ENCODE measurements at places on chromosomes 6 and 20. TPM values are rescaled to one million over a fixed set of nuclear protein-coding genes. Genes with fewer than 3 reads are reported as not detected.
A peak's percentile ranks its signal among the peaks of the same experiment; 100 is the strongest.

GRCh38 chr6:114272582-114272981 lies 70.2 kb downstream of the HS3ST5 start:
- ATAC-seq: no peak

DNA sequence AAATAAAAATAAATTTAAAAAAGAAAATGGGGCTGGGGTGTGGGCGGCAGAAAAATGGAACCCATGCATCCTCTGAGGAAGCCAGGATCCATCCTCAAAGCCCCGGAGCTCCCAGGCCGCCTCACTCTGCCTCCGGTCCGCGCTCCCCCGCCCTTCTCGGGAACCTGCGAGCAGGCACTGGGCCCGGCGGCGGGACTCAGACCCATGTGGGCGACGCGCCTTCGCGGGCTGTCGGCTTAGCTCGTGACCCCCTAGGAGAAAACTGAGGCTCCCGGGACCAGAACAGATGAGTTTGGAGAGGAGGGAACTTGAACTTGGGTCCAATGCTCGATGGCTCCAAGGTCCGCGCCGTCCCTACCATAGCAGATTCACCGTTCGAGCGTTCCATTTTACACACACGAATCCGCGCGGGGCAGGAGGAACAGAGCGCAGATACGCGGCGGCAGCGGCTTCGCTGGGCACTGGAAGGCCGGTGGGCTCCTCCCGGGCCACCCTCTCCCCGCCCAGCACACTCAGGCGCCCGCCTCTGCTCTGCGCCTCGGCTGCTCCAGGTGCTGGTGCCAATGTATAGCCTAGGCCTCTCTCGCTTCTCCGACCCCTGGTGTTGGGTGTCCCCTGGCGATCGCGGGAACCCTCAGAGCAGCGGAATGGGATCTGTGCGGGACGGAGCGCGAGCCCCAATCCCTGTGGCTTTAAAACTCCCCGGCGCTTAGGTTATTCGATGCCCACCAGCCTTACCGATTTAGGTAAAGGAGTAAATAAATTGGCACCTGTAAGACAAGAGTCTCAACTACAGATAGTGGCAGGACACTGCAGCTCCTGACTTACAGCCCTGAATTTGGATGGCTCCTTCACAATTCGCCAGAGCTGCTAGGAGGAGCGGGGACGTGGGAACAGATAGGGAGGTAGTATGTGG lies 39.2 kb downstream of the DPPA5 start:
- ATAC-seq: no peak

- no peak for ATAC-seq
Measured at GRCh38 chr6:101422811-101423210, 29.3 kb downstream of the GRIK2 start.

DNA sequence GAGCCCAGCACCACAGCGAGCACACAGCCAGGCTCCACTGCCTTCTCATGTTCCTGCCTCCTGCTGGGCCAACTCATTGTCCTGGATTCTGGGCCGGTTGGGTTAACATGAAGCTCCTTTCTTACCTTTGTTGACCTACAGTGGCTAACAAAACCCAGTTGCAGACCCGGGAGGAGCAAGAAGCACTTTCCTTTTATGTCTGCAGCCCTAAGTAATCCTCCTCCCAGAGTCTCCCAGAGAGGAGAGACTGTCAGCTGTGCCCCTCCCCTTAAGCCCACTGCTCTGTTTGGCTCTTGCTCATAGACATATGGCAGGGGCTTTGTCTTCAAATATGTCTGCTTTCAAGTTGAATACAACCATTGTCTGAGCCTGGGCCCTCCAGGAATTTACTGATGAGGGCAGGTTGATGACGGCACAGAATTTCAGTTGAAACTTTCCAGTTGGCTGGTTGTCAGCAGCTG lies 55.2 kb downstream of the PSMB1 start:
- no peak for ATAC-seq

- no peak for ATAC-seq
Measured at GRCh38 chr20:37305839-37306238, 16.4 kb downstream of the MANBAL start.

DNA sequence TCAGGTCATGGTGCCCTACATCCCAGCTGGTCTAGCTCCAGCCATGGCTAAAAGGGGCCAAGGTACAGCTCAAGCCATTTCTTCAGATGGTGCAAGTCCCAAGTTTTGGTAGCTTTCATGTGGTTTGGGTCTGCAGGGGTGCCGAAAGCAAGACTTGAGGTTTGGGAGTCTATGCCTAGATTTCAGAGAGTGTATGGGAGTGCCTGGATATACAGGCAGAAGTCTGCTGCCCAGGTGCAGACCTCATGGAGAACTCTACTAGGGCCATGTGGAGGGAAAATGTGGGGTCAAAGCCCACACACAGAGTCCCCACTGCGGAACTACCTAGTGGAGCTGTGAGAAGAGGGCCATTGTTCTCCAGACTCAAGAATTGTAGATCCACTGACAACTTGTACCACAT lies 1000.9 kb upstream of the ADGRB3 start:
- ATAC-seq: no peak

GRCh38 chr6:14231501-14232280 lies 114.1 kb downstream of the CD83 start:
- ATAC-seq: no peak

GRCh38 chr6:118859517-118860064 lies 34.4 kb upstream of the ASF1A start:
- no peak for ATAC-seq

GRCh38 chr6:4698901-4699659 lies 77.1 kb upstream of the CDYL start:
- no peak for ATAC-seq

DNA sequence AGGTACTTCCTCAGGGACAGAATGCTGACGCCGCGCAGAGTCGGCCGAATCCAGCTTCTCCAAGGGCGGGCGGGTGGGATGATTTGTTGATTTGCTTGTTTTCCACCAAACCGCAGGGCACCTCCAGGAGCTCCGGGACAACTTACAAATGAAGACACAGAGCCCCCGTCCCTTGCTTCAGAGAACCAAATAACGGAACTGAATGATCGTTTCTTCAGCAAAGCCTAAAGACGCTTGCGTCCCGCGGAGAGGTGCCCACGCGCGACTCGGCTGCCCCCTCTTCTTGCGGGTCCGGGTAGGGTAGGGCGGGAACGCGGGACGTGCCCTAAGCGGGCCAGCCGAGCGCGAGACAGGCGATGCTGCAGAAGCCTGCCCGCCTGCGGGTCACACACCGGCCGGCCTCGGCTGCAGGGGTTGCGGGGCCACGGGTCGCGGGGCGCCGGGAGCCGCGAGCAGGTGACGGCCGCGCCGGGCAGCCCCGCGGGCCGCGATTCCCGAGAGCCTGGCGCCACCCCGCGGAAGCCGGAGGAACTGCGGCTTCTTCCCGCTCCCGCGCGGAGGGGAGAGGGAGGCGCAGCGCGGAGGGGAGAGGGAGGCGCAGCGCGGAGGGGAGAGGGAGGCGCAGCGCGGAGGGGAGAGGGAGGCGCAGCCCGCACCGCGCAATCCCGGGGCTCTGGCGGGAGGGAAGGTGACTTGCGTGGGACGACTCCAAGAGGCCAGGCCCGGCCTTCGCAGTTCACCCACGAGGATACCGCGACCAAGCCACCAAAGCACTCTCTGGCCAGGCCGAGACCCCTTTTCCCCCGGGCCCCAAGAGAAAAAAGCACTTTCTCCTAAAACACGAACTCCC lies 7.7 kb upstream of the FOXF2 start:
- peak; percentile 75 for ATAC-seq

DNA sequence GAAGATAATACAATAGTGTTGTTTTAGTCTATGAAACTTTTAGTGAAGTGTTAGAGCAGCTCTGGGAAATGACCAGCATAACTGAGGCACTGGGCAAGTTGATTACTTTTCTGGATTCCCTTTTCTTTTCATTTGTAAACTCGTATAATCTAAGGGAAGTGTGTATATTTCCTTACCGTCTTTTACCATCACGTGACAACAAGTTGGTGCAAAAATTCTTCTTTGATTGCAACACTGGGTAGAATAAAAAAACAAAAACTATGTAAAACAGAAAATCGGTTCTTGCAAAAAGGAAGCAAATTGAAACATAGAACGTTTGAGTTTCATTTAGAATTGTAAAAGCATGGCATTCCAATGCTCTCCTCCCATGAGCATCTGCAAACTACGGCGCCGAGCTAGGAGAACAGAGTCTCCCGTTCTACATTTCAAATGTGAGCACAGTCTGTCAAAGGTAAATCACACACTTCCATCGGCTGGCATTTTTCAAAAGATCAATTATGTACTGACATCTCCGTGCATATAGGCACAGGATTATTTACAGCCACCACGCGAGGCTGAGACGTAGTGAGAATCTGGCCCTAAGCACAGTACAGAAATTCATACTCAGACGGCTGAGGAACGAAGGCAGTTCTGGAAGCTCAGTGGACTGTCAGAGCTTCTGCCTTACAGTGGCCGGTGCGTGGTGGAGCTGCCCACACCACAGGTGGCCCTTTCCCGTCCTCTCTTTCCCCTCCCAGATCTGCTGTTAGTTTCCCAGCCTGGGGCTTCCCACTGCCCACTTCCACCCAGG lies 314.0 kb downstream of the BMP7 start:
- ATAC-seq: no peak

- no peak for ATAC-seq
Measured at GRCh38 chr6:126167726-126168125, 172.2 kb upstream of the CENPW start.

DNA sequence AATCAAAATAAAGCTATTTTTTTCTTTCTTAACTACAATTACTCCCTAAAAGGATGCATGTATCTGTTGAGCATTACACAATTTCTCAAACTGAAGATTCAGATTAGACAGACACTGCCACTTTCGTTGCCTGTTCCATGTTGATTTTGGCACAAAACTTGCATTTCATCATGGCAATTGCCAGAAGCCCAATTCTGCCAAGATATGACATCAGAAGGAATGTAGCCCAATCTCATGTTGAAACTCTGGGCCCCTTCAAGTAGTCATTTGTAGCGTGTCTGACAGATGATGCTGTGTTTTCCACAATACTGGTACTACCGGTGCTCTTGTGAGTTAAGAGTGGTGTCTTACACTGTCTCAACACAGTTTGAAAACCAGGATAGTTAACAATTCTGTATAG lies 705.4 kb downstream of the PTPRT start:
- ATAC-seq: no peak

GRCh38 chr6:37019065-37019450 lies 13.6 kb downstream of the FGD2 start:
- no peak for ATAC-seq

DNA sequence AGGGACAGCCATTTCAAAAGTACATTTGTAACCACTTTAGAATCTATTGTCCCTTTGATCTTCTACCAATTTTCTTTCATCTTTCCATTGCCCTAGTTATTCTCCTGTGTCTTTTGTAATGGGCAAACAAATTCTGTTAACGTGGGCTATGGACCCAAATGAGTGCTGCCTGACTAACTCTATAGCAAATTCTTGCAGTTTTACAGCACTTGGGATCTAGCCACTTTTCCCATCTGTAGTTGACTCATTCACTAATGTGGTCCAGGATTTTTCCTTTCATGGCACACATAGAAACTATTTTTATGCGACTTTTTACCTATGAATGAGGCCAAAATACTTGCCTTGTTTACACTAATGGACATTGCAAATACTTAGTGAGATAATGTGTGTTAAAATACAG lies 52.0 kb downstream of the GRIK2 start:
- no peak for ATAC-seq

DNA sequence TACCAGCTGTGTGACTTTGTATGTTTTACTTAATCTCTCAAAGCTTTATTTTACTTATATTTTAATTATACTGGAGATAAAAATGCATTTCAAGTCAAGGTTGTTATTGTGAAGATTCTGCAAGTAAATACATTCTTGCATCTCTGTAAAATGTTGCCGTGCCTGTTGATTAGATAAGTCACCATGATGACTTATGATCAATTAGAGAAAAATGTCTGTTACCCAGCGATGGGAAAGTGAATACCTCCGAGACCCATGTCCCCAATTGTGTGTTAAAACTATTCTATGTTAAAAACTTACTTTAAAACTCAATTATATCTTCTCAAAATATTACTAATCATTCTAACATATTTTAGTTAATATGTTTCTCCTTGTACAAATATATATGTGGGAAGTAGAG lies 39.9 kb downstream of the MYB start:
- no peak for ATAC-seq

DNA sequence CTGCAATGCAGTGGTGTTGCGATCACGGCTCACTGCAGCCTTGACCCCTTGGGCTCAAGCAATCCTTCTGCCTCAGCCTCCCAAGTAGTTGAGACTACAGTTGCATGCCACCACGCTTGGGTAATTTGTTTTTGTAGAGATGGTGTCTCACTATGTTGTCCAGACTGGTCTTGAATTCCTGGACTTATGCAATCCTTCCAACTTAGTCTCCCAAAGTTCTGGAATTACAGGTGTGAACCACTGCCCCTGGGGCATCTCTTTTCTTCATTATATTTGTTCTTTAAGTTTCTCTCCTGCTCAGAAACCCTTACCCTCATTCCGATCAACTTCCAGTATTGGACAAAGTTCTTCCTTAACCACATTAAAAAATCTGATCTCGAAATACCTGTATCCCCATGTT lies 44.7 kb upstream of the DEK start:
- no peak for ATAC-seq

- peak; percentile 34 for ATAC-seq
Measured at GRCh38 chr20:57374931-57375651, 16.1 kb upstream of the RBM38 start.

GRCh38 chr6:6688283-6688682 lies 99.8 kb downstream of the LY86 start:
- ATAC-seq: no peak

DNA sequence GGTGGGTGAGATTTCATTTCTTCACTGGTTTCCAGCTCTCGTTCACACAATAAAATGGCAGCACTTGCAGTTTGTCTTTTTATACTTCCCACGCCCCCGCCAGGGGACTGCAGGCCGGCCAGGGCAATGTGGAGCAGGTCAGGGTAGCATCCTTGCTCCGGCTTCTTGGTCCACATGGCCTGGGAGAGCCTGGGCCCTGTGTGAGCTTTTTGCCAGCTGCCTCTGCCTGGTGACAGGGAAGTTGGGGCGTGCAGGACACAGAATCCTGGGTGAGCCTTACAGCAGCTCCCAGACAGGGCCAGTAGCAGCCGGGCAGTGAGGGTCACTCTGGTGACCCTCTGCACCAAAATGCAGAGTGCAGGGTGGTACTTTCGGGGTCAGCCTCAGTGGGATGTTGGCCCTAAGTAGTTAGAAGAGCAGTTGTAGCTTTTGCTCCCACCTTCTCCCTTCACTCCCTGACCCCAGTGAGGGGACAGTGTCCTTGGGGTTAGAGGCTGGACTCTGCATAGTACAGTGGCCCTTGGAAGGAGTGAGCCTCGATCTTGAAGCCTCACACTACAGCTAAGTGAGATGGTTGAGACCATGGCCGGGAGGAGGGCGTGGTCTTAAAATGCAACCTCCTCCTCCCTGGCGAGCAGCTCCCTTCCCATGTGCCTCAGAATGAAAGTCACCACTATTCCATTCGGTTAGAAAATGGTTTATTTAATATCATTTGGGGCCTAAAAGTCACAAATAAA lies 23.8 kb downstream of the PYGB start:
- no peak for ATAC-seq

- no peak for ATAC-seq
Measured at GRCh38 chr6:38350942-38351341, 288.8 kb downstream of the BTBD9 start.

GRCh38 chr20:8394308-8394945 lies 262.4 kb downstream of the PLCB1 start:
- ATAC-seq: no peak

Gene ZNF391
- 1.4 TPM for total RNA-seq

Gene RFX6
- total RNA-seq: not detected

Gene SNX5
- total RNA-seq: 63.0 TPM

Gene OSTM1
- 12.8 TPM for total RNA-seq

Gene BPIFB1
- total RNA-seq: 8.3 TPM

Gene STMND1
- total RNA-seq: not detected

Gene IFNGR1
- total RNA-seq: 53.5 TPM

Gene HEBP2
- 162 TPM for total RNA-seq

Gene HLA-DQA2
- total RNA-seq: 0.80 TPM

Gene SLPI
- total RNA-seq: 864 TPM
